ENCODE measurements at places on chromosomes 6 and 20. TPM values are rescaled to one million over a fixed set of nuclear protein-coding genes. Genes with fewer than 3 reads are reported as not detected.

GRCh38 chr6:141463237-141463977, 669.3 kb upstream of the GJE1 start:
- peak; percentile 8 for DNase-seq

GRCh38 chr6:103750603-103751002, 1109.1 kb downstream of the HACE1 start:
- DNase-seq = no peak

DNA sequence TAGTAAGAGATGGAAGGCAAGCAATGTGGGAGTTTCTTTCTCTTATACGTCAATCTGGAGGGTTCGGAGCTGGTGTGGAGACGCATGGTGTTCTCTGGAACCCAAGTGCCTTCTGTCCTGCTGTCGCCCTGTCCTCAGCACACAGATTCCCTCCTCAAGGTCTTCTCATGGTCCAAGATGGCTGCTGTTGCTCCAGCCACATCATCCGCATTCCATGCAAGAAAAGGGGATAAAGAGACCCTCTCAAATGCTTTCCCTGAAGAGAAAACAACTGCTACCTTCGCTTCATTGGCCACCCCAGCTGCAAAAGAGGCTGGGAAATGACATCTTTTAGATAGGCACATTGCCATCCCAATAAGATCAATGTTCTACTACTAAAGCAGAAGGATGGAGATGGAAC, 151.2 kb downstream of the ANKRD60 start:
- DNase-seq = no peak

- no peak for DNase-seq
These were observed 79.6 kb downstream of the PHACTR2 start for GRCh38 chr6:143757346-143757832.

DNA sequence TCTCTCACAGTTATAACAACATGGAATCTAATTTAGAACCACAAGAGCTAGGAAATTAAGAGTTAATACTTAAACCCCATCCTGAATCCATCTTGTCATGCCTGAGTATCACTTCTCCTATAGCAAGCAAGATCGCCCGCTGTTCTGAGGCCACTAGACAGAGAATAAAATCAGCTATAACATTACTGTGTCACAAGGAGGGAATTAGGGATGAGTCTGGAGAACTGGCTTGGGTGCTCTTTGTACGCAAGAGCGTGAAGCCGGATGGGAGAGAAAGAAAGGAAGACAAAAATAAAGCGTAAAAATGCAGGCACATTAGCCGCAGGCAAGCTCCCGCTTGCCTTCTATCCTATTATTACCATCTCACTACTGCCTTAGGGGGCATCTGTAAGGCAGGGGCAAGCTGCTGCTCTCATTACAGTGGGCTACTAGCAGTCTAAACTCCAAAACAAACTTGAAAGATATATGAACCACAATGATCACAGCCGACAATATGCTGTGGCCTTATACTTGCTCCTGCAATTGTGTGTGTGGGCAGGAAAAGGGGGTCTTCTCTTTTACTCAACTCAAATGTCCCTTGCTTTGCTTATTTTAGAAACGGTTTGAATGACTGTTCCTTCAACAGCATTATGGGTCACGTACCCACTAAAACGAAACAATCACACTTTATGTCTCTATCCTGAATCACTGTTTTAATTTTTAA, 81.9 kb downstream of the GJA10 start:
- DNase-seq = no peak

GRCh38 chr20:51768759-51769517, 748 bp upstream of the ATP9A start:
- no peak for DNase-seq

GRCh38 chr6:143498428-143498827, 13.1 kb downstream of the FUCA2 start:
- DNase-seq = no peak

The TRIM40 gene
- polyA plus RNA-seq = not detected

DNA sequence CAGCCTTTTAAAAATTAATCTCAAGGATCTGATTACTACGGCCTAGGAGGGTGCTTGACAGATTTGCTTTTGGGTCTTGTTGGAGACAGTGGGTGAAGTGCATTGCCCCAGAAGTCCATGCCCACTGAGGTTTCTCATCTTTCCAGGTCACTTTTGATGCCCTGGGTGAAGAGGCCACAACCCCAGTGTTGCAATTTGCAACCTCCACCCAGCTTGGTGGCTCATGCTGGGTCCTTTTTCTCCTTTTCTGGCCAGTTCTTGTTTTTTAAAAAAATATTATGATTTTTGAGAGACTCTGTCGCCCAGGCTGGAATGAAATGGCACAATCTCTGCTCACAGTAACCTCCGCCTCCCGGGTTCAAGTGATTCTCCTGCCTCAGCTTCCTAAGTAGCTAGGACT, 9.4 kb downstream of the STX11 start:
- no peak for DNase-seq

The ADGRF5 gene
- polyA plus RNA-seq = 28.9 TPM

GRCh38 chr6:157959451-157960227, 22.0 kb upstream of the SYNJ2 start:
- no peak for DNase-seq

The SLX4IP gene
- 4.9 TPM for polyA plus RNA-seq

DNA sequence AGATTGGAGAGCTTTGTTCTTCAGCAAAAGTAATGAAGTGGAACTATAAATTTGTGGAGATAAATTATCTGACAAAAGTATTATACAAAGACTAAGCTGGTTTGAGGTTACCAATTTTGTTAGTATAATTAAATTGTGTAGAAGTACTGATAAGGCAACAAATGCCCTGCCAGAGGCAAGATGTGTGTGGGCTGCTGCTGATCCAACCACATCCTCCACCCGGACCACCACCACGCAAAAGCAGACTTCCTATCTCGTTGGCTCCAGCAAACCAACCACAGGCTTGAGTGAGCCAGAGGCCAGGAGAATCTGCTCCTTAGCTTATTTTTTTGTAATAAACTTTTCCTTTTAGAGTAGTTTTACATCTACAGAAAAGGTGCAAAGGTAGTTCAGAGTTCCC, 1.1 kb upstream of the MYLK4 start:
- DNase-seq = no peak

The FABP7 gene
- polyA plus RNA-seq = 0.39 TPM

- no peak for DNase-seq
These were observed 135.2 kb downstream of the KCNQ5 start for GRCh38 chr6:72757048-72757447.

The TCF21 gene
- polyA plus RNA-seq = 0.04 TPM

DNA sequence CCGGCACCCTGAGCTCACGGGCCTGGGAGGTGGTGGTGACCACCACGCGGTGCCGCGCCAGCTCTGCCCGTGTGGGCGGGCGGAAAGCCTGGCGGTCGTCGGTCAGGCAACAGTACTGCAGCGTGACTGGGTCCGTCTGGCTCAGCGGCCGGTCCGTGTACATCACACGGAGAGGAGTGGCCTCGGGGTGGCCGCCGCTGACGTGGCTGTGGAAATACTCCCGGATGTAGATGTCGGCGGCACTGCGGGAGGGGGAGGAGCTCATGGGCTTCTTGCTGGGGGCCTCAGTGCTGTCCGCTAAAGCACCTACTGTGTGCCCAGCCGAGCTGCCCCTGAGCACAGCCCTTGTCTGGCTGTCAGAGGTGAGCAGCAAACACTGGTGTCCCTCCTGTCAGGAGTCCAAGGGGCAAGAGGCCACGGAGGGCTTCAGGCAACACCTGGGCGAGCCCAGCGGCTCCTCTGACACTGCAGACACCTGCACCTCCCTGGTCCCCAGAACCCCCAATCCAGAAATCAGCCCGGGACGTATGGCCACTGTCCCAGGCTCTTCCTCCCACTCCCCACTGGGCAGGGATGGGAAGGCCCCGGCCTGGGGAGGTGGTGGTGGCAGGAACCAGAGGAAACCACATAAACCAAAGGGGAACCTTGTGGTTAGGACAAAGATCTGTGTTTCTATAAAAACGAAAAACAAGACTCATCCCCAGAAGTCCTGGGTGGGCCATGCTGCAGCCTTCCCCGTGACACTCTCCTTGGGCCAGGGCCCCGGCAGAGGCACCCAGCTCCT, 6.5 kb downstream of the HELZ2 start:
- DNase-seq = no peak

DNA sequence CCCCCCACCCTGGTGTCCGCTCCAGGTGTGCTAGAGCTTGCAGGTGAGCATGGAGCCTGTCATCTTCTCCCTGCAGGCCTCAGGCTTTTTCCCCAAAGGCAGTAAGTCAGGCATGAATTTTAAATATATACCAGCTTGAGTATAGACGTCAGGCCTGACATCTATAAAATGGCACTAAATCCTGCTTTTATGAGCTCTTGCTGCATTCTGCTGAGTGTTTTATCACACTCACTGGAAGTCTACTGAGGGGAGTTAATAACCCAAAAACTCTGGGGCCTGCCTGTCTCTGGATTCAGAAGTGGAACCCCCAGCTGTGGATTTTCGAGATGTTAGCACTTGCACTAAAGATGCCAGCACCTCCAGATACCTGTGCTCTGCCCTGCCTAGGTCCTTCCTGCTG, 133.4 kb upstream of the TOP1 start:
- DNase-seq = no peak

The CD2AP gene
- 9.2 TPM for polyA plus RNA-seq

The EGFL8 gene
- 29.5 TPM for polyA plus RNA-seq

DNA sequence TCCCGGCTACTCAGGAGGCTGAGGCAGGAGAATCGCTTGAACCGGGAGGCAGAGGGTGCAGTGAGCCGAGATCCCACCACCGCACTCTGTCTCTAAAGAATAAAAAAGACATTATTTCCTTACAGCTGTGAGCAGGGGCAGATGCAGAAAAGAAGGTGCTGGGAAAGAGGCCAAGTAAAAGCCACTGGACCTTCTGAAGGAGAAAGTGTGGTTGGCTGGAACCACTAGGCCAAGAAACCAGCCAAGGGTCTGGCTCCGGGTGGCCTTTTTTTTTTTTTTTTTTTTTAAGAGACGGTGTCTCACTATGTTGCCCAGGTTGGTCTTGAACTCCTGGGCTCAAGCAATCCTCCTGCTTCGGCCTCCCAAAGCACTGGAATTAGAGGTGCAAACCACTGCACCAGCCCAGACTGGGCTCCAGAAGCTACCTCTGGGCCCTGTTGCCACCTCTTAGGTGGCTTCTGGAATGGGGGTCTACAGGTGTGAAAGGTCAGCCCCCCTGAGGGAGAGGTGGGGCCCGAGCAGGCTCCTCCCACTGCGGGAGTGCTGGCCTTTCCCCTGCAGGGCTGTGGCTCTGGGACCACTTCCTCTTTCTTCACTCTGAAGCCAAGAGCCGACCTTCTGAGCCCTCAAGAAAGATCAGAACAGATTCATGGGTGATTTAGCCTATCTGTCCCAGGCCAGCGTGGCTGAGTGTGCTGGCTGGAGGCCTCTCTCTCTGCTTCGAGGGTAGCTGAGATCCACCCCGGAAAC, at the start of gene FGD2:
Gene FGD2, plus strand, starts transcription at position 595 of the 750 bp plus-strand sequence. CDS start 163 bp downstream, outside the sequence.
- no peak for DNase-seq

DNA sequence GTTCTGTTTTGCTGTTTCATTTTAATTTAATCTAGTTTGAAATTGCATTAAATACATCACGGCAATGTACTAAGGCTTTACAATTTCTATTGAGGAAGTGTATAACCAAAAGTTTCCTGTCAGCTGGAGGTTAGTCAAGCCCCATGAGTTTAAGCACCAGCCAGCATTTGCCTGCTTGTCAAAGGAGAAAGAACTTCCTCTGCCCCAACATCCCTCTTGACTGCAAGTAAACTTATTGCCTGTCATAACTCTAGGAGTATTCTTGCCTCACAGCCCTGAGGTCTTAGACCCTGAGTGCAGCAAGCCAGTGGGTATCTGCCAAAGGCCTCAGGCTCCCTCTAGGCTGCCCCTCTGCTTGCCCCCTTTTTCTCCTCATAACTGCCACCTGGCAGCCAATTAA, 106.7 kb upstream of the INSM1 start:
- no peak for DNase-seq

The AIF1 gene
- polyA plus RNA-seq = 24.6 TPM
